ENCODE measurements at places on chromosomes 5 and 9.

GRCh38 chr9:10008101-10008799, 604.6 kb downstream of the PTPRD start:
- no peak for DNase-seq

DNA sequence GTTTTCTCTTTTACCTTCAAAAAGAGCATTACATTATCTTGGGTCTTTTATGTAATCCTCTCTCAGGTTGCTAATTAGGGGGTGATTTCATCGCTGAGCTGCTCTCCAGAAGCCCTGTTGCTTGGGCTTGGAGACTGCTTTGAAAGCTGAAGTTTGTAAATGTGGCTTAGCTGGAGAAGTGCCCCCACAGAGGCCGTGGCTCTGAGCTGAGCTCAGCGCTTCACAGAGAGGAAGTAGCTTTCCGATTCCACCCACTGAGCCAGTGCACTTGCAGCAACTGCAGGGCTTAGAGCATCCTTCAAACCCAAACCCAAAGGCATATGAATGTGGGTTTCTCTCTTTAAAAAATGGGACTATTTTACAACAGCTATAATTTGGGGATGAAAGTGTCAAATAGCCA, 13.7 kb upstream of the NXNL2 start:
- DNase-seq = no peak

- peak; percentile 5 for DNase-seq
Observed at GRCh38 chr5:118506217-118506852, 482.0 kb downstream of the DTWD2 start.

- no peak for DNase-seq
Observed at GRCh38 chr5:14206028-14206725, 63.0 kb downstream of the TRIO start.

- no peak for DNase-seq
Observed at GRCh38 chr9:128415281-128415680, 5.4 kb upstream of the CERCAM start.

GRCh38 chr5:180803181-180804128, 849 bp upstream of the MGAT1 start:
- peak; percentile 87 for DNase-seq

GRCh38 chr5:88470745-88471144, 202.1 kb upstream of the TMEM161B start:
- DNase-seq = no peak

GRCh38 chr5:172871982-172872381, 37.9 kb downstream of the ERGIC1 start:
- no peak for DNase-seq

DNA sequence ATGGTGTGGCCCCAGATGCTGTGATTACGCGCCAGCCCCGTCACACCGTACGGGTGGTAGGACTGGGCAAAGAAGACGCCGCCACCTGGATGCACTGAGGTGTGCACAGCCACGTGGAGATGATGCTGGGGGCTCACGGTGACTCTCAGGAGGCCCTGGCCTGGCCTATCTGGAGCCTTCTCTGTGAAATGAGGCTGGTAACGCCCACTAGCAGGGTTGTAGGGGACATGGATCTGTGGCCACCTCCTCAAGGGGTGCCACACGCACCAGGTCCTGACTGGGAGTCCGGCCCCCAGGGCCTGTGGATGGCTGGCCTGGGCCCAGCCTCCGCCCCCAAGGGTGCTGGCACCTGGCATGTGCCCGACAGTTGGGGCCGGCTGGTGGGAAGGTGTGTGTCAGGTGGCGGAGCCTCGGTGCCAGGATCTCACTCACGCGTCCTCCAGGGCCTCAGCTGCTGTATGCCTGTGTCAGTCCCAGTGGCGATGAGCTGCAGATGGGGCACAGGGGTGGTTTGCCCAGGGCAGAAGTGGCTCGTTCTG, 32.4 kb downstream of the NEK6 start:
- no peak for DNase-seq

DNA sequence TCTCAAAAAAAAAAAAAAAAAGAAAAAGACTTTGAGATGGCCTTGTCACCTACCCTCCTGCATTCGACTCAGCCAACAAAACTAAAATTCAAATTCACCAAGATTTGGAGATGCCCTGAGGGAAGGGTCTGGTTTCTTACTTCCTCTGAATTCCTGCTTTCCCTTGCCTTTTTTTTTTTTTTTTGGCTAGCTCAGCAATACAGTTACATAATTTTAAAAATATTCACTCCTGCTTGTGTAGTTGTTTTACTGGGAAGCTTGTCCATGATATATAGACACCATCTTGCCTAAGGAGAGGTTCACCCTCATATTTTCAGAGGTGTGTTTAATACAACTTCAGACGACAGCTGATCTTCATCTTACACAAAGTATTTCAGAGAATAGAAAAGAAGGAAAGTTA, 21.3 kb upstream of the SERINC5 start:
- no peak for DNase-seq

- DNase-seq = no peak
Observed at GRCh38 chr5:174354571-174354970, 309.1 kb downstream of the NSG2 start.

- no peak for DNase-seq
Observed at GRCh38 chr9:12166518-12166917, 526.7 kb upstream of the TYRP1 start.

DNA sequence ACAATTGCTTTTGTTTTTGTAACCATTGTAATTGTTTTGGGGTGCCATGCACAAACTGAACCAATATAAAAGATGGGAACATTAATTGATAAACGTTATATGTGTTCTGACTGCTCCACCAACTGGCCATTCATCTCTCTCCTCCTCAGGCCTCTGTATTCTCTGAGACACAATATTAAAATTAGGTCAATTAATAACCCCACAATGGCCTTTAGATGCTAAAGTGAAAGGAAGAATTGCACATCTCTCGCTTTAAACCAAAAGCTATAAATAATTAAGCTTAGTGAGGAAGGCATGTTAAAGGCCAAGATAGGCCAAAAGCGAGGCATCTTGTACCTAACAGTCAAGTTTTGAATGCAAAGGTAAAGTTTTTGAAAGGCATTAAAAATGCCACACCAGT, 448.4 kb upstream of the ITGA1 start:
- no peak for DNase-seq

GRCh38 chr5:121053055-121053985, 589.2 kb downstream of the PRR16 start:
- DNase-seq = no peak

DNA sequence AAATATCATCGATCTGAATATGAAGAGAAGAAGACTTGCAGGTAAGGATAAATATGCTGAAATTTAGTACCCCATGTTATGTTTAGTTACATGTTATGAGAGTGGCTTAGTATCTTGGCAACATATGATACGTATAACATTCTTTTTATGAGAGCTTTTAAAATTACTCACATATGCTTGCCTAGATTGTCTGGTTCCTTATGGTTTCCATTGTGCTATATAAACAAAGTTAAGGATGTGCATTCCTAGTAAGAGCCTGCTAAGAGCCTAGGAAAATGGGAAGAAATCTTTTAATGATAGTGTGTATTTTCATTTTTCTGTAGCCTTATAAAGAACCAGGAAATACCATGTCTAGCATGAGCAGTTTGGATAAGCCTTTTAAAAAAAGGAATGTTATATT, 112.0 kb upstream of the KCNN2 start:
- no peak for DNase-seq

Measured in GM12864 (cell line).